ENCODE measurements at places on chromosomes 2 and 18.
A peak's percentile ranks its signal among the peaks of the same experiment; 100 is the strongest.

GRCh38 chr2:99821572-99821971 lies 320.8 kb downstream of the AFF3 start:
- DNase-seq = peak; percentile 44

DNA sequence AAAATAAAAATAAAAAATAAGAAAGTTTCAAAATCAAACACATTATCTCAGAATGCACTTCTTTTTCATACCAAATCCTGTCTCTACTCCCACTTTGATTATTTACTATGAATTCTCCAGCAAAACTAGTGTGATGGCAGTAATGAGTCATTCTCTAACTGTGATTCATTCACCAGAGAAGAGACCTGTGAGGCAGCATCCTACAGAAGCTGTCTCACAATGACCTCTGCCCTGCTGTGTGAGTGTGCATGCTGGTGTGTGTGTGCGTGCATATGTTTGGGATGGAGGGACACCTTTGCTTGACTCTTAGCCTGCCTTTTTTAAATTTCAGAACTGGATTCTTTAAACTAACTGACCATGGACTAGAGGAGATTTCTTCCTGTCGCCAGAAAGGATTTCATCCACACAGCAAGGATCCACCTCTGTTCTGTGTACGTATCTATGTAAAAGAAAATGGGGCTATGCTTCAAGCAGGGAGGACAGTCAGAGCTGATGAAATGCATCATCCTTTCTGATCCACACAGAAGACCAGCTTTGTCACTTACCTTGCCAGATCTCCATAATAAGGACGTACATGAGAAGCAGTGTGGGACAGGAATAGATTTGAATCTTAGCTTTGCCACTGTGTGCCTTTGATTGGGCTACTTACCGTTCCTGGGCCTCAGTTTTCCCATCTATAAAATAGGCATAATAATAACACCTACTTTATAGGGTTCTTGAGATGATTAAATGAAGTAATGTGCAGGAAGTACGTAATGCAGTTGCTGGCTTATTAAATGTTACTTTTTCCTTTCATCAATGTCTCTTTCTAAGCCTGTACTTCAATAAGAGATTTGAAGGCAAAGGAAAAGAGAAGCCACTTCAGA lies 31.2 kb downstream of the STAMBP start:
- DNase-seq = peak; percentile 63

- DNase-seq = no peak
These were observed 744.3 kb downstream of the RNF144A start for GRCh38 chr2:7661502-7661901.

DNA sequence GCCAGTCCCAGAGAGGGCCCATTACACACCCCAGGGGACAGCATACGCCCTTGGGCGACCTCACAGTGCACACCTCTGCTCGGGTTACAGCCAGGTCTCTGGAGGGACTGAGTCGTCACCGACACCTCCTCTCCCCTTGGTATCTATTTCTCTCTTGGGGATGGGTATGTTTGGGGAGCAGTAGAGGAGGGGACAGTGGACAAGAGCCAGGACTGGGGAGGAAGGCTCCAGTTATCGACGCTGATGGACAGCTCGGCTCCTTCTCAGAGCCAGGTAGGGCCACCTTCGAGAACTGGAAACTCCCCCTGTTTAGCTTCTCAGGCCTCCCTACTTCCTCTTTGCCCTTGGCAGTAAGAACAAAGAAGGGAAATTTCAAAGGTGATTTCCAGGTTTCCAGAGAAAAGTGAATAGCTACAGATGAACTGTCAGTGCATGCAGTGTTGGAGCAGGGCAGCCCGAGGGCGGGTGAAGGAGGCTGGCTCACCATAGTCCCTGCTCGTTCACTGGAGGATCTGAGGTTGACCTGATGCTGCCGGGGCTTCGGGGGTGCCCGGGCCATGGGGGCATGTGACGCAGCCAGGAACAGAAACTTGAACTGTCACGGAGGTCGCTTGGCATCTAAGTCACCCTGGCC lies 4.4 kb upstream of the SEMA4C start:
- DNase-seq = no peak

- no peak for DNase-seq
These were observed 510.3 kb downstream of the PLCL1 start for GRCh38 chr2:198314559-198315153.

Measured in H54 (cell line).